ENCODE measurements at places on chromosomes 2 and 18. TPM values are rescaled to one million over a fixed set of nuclear protein-coding genes. Genes with fewer than 3 reads are reported as not detected.

DNA sequence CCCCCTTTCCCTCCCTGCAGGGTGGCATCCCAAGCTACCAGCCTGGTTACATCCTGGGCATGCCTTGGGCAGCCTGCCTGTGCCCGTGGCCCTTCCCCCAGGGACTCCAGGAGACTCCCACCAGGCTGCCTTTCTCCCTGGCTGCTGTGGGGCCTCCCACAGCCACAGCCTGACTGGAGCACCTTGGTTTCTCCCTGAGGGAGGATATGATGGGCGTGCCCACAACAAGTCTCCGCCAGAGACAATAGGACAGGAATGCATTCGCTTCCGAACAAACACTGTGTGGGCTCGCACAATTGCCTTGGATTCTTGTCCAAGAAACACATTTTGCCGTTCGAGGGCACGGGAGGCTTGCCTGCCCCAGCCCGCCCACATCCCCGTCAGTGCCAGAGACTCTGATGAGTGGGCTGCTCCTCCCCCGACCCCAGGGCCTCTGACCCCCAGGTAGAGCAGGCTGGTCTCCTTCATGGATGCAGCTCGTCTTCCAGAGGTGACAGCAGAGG, 102.1 kb downstream of the SMAD7 start:
- no peaks in the 10 kb centered on the region for H3K36me3 ChIP-seq
- no peak overlapping the region for H3K4me3 ChIP-seq
- no peak overlapping the region for H3K27ac ChIP-seq
- no peaks in the 10 kb centered on the region for H3K27me3 ChIP-seq
- peaks cover 26% of the 10 kb centered on the region for H3K4me1 ChIP-seq
- no peak for DNase-seq

DNA sequence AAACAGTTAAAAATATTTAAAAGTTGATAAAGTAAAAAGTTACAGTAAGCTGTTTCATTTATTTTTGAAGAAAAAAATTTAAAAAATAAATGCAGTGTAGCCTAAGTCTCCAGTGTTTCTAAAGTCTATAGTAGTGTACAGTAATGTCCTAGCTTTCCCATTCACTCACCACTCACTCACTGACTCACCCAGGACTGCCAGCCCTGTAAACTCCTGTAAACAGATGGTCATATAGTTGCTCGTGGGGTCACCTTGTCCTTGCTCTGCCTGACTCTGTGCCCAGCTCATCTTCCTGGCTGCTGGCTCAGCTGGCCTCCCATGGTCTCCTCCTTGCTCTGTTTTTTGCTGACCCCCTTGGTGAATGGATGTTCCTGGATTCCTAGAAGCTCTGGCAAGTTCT, 180.3 kb downstream of the VAPA start:
- no peak overlapping the region for H3K27ac ChIP-seq
- no peaks in the 10 kb centered on the region for H3K36me3 ChIP-seq
- no peak for DNase-seq
- no peaks in the 10 kb centered on the region for H3K27me3 ChIP-seq
- H3K4me1 ChIP-seq: no peaks in the 10 kb centered on the region

- H3K4me3 ChIP-seq: no peak overlapping the region
- peaks cover 4% of the 10 kb centered on the region for H3K4me1 ChIP-seq
- no peaks in the 10 kb centered on the region for H3K27me3 ChIP-seq
- peaks cover 37% of the 10 kb centered on the region for H3K36me3 ChIP-seq
- DNase-seq: no peak
These were observed 3.5 kb downstream of the MXD1 start for GRCh38 chr2:69918401-69918800.

DNA sequence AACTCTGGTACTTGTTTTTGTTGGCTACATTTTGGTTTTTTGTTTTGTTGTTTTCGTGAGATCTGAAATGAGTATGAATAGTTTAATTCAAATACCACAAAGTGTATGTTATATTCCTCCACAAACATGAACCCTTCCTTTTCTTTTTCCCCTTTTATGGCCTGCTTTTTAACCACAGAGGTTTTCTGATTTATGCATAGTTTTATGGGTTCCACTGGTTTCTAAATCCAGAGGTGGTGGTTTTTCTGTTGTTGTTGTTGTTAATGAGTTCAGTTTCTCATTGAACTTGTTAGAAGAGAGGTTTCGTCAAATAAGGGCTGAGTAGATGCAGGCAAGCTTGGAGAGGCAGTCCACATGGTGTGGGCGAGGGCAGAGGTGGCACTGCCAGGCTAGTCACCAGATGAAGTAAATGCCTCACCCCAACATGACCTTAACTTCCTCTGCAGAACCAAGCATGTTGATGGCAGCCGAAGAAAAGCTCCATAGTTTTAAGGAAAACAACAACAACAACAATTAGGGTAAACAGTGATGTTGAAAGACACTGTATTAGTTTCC, 72.5 kb downstream of the RIF1 start:
- H3K27ac ChIP-seq: no peak overlapping the region
- peaks cover 28% of the 10 kb centered on the region for H3K36me3 ChIP-seq
- no peak overlapping the region for H3K4me3 ChIP-seq
- H3K27me3 ChIP-seq: no peaks in the 10 kb centered on the region

GRCh38 chr2:216536734-216537210, 38.1 kb downstream of the RPL37A start:
- no peaks in the 10 kb centered on the region for H3K36me3 ChIP-seq
- no peak overlapping the region for H3K4me3 ChIP-seq
- peaks cover 23% of the 10 kb centered on the region for H3K4me1 ChIP-seq
- no peaks in the 10 kb centered on the region for H3K27me3 ChIP-seq
- DNase-seq: no peak

GRCh38 chr2:143499061-143499460, 369.8 kb downstream of the ARHGAP15 start:
- no peak for DNase-seq
- no peak overlapping the region for H3K27ac ChIP-seq
- no peaks in the 10 kb centered on the region for H3K36me3 ChIP-seq
- H3K4me3 ChIP-seq: no peak overlapping the region

Gene ATAD2B
- total RNA-seq: 24.0 TPM

Gene GRB14
- 8.9 TPM for total RNA-seq

All from upper lobe of right lung (tissue), 1 donor.